ENCODE measurements at places on chromosomes 1 and 21.

DNA sequence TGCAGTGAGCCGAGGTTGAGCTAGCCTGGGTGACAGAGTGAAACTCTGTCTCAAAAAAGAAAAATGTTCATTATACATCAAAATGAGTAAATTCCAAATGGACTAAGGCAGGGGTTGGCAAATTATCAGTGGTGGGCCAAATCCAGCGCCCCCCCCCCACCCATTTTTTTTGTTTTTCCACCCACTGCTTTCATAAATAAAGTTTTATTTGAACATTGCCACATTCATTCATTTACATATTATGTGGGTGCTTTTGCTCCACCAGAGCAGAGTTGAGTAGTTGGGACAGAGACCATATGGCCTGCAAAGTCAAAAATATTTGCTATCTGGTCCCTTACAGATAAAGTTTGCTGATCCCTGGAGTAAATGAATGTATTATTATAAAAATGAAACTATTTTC is 99.4 kb downstream of the ZMYM4 start:
- no peak for DNase-seq

DNA sequence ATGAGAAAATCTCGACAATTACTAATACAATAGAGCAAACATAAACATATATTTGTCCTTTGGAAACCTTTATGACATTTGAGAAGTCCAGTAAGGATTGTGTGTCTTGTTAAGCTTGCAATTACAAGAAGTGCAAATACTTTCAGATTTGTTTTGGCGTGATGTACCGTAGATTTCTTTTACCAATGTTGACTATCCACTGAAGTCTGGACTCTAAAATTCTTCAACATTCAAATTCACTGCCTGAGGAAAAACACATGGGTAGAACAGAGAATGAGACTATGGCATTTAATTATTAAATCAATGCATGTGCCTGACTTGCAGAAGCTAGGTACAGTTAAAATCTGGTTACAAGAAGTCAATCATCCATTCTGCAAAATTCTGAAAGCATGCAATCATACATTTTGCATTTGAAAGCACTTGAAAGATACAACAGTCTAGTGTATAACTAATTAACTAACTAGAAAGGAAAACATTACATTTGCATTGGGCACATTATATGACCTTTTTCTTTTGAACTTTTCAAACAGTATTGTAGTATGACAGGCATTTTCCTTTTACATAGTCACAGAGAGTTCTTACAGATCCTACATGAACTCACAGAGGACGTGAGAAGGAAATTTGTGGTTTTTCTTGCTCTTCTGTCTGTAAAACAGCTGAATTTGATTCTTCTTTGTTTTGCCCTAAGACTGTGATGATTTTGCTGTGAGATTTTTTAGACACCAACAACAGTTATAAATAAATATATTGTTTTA is 511.1 kb upstream of the ADGRL4 start:
- no peak for DNase-seq

- DNase-seq = peak; percentile 33
Observed at GRCh38 chr1:1629430-1630190, 2.4 kb upstream of the MMP23B start.

GRCh38 chr1:2799811-2800663 is 1.5 kb downstream of the TTC34 start:
- DNase-seq = no peak

DNA sequence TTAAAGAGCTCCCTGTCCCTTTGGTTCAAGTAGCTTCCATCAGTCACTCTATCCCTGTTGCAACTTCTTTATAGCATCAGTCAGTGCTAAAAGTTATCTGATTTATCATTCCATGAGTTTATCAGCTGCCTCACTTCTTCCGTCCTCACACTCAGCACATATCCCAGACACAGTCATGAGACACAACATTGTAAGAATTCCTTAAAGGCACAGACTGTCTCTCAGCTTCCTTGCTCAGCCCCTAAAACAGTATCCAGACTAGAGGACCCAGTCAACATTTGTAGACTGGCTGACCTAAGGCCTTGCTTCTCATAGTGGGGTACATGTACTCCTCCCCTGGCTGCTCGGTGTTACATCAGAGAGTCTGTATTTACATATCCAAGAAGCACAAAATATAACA is 164.9 kb upstream of the ADGRL2 start:
- DNase-seq = no peak

DNA sequence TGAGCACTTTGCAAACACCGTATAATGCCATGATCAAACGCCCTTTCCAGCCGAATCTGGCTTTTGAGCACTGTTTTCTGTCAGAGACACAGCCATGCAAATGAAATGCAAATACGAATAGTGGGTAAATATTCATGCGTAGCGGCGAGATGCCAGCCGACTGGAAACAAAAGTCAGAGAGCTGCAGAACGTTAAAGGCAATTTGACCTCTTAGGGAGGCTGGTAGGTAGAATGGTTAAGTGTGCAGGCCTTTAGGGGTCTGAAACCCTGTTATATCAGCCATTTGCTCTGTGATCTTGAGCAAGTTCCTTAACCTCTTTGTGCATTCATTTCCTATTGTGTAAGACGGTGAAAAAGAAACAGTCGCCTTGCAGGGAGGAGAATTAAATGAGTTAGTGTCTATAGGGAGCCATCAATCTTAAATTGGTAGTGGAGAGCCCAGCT is 6.5 kb upstream of the SDHB start:
- DNase-seq = no peak

DNA sequence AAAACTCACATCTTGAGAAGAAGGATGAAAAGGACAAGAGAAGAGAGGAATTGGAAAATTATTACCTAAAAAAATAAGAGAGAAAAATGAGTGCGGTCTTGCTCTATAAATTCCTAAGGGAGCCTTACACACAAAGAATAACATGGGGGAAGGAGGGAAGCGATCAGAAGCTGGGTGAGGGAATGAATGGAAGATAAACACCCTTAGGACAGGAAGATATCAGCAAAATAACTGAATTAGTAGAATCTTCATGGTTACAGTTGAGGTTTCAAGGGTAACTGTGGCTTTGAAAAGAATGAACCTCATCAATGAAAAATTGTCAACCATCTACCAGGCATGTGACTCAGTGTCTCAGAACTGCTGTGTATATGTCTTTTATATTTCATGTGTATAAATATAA is 192.5 kb upstream of the FOXD3 start:
- no peak for DNase-seq

- no peak for DNase-seq
Observed at GRCh38 chr21:22961258-22961657, 1963.0 kb downstream of the NCAM2 start.

- no peak for DNase-seq
Observed at GRCh38 chr1:172180501-172181285, 239.8 kb upstream of the C1orf105 start.

GRCh38 chr1:34670982-34671381 is 83.9 kb upstream of the GJB5 start:
- no peak for DNase-seq

DNA sequence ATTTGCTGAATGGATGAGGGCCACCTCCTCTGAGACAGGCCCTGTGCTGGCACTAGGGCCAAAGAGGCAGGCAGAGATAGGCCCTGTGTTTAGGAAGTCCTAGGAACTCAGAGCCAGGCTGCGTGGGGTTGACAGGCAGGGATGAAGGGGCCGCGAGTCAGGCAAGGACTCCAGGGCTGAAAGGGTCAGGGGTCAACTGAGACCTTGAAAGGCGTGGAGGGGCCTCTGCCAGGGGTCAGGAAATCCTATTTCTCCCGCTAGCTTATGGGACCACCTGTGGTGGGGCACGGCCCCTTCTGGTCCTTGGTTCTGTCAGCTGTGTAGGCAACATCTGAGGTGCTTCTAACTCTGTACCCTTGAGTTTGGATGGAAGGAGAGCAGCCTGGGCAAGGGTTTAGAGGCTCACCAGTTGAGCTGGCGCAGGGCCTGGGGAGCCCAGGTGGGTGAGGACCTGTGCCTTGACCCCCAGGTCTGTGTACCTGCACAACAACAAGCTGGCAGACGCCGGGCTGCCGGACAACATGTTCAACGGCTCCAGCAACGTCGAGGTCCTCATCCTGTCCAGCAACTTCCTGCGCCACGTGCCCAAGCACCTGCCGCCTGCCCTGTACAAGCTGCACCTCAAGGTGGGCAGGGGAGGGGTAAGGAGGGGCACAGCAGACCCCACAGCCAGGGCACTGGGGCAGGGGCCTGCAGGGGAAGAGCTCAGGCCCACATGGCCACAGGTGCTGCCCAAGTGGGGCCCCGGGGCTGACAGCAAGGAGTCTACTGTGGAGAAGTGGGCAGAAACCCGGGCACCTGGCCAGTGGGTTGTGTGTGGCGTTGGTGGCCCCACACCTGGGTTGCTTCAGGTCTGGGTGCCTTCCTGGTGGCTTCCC is 14.9 kb downstream of the PODN start:
- peak; percentile 68 for DNase-seq

DNA sequence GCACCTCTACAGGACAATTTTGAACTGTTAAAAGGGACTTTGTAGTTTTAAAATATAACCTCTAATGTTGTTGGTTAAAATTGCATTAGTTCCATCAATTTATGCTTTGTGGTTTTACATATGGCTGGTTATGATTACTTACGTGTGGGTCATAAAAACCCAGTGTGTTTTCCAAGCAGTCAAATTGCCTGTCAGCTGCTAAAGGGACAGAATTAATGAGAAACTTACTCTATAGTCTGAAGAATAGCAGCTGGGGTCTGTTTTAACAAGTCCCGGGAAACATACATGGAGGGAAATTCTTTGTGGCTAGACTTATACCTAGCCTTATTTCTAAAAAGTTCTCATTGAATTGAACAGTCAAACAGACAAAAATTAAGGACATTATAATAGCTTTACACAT is 820.9 kb upstream of the ADGRL4 start:
- no peak for DNase-seq

- no peak for DNase-seq
Observed at GRCh38 chr21:43272591-43272990, 103.8 kb downstream of the CRYAA start.

DNA sequence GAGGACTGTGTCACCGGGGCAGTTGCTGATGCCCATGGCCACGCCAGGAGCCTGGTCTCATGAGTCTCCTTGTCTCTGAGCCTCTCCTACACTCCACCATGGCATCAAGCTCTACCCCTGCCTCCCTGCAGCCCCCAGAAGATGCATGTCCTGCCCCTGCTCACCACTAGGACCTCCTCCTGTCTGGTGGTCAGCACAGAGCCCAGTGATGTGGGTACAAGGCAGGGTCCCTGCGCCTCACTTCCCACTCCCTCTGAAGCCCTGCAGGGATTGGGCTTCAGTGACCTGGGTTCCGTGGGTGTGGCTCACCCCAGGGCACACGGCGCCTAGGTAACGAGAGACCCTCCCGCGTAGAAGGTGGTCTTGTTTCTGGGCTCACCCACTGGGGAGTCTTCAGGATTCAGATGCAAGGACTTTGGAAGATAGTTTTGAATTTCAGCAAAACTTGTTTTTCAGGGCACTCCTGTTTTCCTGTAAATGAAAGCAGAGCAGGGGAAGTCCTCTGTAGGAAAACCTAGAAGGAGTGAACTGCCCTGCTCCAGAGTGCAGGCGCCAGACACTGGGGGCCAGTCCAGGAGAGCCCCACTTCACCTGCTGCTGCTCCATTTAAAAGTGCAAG is 2.8 kb downstream of the COL18A1 start:
- peak; percentile 13 for DNase-seq

DNA sequence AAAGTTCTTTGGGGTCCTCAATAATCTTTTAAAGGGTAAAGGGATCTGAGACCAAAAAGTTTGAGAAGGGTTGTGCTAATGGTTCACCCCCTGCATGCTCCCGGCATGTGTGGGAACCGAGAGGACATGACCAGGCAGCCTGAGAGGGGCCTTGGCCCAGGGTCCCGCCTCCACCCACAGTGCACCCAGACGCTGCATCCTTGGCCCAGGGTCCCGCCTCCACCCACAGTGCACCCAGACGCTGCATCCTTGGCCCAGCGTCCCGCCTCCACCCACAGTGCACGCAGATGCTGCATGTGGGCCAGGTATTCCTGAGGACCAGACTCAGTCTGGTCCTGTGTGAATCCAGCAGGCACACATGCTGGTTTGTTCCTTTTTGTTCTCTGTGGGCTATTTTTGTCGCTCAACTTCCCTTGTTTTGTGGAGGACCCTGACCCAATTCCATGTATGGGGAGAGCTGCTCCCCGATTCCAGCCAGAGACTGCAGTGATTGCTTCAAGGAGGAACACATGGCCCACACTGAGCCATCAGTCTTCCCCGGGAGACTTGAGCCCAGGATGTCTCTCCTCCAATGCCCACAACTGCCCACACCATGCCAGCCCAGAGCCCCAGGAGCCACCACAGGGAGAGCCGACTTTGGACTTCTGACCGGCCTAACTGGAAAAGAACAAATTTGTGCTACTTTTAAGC is 3.5 kb downstream of the NPHP4 start:
- DNase-seq = peak; percentile 52

DNA sequence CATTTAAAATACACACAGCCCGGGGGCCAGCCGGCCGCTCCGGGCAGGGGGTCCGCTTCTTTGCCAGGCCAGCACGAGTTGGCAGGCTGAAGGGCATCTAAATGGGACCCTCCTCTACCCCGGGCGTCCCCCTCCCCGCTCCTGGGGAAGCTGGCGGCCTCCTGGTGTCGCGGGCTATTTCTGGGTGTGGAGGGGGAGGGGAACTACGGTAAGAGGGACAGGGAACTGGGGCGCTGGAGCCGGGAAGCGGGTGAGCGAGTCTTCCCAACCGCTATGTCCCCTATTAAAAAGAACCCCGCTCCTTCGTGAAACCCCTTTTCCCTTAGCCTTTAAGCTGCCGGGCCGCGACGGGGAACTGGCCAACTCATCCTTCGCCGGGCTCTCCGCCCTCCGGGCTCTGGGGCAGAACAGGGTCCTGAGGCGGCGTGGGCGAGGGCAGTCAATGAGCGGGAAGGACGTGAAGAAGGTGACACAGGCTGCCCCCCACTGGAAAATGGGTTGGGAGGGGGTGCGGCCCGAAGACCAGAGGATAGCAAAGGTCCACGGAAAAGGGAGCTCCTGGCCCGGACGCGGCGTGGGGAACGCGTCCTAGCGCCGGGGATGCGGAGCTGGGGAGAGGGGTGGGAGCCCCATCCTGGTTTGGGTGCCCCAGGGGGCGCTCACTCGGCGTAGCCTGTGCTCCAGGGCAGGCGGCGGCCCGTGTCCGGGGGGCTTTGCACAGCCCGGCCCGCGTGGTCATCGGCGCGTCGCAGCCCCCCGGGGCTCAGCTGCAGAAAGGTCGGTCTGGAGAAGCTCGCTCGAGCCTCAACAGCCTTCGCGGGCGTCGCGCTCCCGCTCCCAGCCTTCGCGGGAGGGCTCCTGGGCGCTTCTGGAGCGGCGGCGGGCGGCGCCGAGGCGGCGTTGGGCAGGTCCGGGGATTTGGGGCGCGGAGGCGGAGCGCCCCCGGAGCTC is 544 bp downstream of the PPM1J start:
- no peak for DNase-seq

DNA sequence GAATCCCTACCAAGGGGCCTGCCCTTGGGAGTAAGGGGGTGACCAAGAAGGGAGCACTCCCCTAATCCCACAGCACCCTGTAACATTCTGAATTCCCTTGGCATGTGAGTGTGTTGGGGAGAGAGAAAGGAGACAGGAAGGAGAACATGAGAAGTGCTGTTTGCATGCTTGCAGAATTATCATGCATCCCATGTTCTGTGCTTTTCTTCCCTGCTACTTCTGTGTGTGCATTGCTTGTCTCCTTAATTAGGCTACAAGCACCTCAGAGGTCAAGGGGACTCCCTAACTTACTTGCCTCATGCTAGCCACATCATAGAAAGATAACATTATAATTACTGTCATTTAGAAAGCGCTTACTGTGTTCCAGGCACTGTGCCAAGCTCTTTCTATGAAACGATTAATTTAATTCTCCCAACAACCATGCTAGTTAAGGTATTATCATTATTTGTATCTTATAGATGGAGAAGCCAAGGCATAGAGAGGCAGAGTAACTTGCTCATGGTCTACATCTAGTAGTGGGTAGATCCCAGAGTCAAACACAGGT is 11.1 kb downstream of the NOS1AP start:
- DNase-seq = no peak
